ENCODE measurements at places on chromosomes 6 and 20.

DNA sequence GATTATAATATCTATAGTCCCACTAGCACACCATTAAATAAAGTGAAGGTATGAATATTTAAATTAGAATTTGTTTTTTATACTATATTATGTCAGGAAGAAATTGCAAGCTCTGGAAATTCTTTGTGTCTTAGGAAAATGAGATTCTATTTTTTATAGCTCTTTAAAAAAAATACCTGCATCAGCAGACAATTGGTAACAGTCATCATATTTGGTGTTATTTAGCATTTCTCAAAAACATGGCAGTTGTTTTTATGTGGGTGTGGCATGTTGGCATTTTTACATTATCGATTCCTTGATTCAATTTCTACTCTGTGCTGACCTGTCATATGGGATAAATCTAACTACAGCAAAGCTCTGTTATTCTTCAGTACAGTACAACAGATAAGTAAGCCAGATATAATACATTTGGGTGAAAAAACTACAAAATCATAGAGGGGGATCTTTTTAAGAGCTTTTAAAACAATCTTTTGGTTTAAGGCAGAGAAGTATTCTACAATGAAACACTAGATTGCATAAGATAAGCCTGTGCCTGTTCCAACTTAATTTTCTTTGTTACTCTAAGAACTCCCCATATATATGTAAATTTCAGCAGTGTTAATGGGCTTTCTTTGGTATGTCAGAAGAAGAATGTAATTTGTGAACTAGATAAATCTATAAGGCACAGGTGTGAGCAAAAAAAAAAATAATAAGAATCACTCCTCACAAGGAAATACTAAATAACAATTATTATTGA is 71.5 kb downstream of the LAMA2 start:
- no peak for DNase-seq

- no peak for DNase-seq
These were observed 58.7 kb upstream of the SULF2 start for GRCh38 chr20:47843886-47844567.

DNA sequence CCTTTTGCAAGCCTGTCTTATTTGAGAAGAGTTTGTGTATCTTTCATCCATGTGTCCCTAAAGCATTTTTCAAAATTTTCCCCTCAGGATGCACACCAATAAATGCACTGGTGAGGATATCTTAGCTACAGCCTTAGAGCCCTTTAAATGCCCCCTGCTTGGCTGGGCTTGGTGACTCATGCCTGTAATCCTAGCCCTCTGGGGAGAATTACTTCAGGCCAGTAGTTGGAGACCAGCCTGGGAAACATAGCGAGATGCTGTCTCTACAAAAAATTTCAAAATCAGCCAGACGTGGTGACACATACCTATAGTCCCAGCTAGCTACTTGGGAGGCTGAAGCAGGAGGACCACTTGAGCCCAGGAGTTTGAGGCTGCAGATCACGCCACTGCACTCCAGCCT is 33.8 kb upstream of the PLCB4 start:
- DNase-seq, result no peak

DNA sequence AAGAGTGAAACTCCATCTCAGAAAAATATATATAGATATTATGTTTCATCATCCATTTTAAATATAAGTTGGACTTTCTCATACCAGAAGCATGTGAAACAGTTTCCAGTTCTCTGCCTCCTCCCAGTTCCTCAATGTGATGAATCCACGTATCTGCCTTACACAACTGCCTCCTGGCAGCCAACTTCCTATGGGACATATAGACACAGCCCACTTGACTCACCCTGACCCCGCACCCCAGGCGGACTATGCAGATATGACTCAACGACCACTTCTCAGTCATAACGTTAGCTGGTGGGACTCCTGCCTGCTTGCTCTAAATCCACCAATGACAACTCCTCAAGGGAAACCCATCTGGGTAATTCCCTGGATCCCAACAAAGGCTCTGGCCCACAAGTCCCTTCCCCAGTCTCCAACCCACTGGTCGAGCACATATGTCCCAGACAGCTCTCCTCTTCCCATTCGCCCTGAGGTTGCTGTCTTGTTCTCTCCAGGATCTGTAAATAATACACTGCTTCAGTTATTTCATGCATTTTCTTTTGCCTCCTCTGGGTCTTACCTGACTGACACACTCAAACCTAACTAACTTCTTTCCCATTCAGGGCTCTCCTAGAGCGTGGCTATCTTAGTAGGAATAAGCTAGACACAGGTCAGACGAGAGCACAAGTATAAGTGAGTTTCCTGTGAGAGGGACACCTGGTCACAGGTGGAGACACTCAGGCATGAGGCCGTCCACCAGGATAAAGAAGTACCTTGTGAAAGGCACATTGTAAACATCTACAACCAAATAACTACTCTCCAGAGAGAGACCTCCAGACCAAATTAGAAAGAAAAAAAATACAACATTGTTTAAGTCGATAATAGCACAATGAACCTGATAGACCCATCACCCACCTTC is 548.5 kb downstream of the CD83 start:
- no peak for DNase-seq

GRCh38 chr6:53300656-53301551 is 47.8 kb downstream of the ELOVL5 start:
- DNase-seq, result peak; percentile 26

GRCh38 chr20:42611889-42612837 is 577.5 kb downstream of the PTPRT start:
- DNase-seq, result no peak

GRCh38 chr6:107803957-107804356 is 20.2 kb downstream of the SCML4 start:
- no peak for DNase-seq

- DNase-seq, result no peak
These were observed 134.6 kb upstream of the EEF1E1 start for GRCh38 chr6:8236956-8237355.

DNA sequence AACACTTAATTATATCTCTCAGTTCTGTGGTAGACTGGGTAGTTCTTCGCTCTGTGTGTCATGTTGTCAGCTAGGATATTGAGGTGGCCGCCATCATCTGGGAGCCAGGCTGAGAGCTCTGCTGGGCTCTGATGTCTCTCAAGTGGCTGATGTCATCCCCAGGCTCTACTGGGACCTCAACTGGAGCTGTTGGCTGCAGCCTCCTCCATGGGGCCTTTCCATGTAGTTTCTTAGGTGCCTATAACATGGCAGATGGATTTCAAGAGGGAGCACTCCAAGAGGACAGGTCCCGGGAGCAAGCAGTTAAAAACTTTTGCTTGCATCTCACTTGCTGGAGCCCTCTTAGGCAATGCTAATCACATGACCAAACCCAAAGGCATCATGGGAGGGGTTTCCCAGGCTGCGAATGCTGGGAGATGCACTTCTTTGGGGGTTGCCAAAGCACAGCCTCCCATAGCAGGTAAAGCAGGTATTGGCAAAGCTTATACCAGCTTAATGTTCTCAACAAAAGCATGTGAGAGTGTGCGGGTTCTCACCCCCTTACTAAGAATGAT is 129.8 kb downstream of the TMEM242 start:
- DNase-seq, result no peak

- no peak for DNase-seq
These were observed 29.9 kb downstream of the SEL1L2 start for GRCh38 chr20:13960525-13960924.

DNA sequence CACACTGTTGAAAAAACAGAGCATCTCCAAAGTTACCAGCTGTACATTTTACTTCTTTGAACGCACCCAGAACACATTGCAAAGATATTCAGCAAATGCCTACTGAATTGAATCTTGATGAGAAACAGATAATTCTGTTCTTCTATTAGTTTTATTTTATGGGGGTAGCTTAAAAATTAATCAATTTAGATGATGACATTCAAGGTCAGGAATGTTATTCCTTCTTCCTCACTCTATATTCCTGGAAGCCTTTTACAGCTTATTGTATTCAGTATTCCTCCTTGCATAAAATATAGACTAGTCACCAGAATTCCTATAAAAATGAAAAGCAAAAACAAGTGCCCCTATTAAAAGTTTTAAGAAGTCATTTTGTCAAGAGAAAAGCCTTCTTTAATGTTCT is 21.4 kb upstream of the GMDS start:
- no peak for DNase-seq

- DNase-seq, result no peak
These were observed 5.0 kb downstream of the STMN3 start for GRCh38 chr20:63648190-63648589.

DNA sequence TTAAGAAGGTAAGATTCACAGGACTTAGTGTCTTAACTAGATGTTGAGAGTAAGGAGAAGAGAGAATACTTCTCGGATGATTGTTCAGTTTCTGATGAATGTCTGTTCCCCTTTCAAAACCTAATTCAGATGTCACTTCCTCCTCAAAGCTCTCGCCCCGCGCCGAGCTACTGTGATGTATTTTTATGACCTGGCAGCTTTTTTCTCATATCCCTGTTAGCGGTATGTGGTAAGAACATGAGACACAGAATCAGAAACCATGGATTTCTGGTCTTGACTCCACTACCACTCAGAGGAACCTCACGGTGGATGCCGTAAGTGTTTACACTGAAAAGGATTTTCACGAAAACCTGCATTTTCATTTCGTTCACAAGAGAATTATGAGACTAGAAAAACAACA is 48.4 kb downstream of the CEP43 start:
- peak; percentile 48 for DNase-seq

- DNase-seq, result no peak
These were observed 45.2 kb upstream of the NHSL1 start for GRCh38 chr6:138544501-138544900.

All from activated CD4-positive, alpha-beta T cell treated with anti-CD3 and anti-CD28 coated beads, Interleukin-2, amount 10 ng/mL, durations not matched to agents 7 days and 5 days (primary cell).